ENCODE measurements at places on chromosomes 5 and 9.

- no peak for DNase-seq
These were observed 146.4 kb downstream of the EGFLAM start for GRCh38 chr5:38404667-38405276.

DNA sequence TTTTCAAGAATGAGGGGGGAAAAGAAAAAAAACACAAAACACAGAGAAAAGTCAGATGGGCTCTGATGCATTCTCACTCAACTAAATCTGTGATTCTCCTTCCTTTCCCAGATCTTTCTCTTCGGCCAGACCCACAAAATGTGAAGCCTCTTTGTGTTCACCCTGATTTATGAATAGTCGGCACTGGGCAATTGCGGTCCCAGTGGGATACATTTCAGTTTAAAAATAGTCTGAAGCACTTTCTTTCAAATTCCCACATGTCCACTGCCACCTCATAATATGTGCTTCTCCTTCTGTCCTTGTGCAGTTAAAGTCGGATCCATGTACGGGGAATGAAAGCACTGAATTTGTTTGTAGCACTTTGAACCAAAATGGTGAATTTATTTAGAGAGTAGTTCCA lies 995.4 kb upstream of the WWC1 start:
- no peak for DNase-seq

DNA sequence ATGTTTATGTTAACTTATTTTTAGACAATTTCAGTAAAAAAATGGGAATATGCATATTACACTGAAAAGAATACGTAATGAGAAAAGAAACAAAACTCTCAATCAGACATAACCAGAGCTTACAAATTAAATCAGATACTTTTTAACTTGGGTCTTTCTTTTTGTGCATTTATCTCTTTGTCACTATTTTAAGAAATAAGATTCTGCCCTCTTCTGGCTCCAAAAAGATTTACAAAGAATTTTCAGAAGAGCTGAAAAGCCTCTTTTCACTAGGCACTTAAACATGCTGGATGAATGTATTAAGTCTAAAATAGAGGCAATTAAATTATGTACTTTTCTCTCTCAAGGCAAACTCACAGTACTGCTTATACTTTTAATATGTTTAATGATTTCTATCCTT lies 55.5 kb downstream of the CEP120 start:
- DNase-seq: no peak

- no peak for DNase-seq
These were observed 3.6 kb upstream of the CCNJL start for GRCh38 chr5:160315968-160316367.

DNA sequence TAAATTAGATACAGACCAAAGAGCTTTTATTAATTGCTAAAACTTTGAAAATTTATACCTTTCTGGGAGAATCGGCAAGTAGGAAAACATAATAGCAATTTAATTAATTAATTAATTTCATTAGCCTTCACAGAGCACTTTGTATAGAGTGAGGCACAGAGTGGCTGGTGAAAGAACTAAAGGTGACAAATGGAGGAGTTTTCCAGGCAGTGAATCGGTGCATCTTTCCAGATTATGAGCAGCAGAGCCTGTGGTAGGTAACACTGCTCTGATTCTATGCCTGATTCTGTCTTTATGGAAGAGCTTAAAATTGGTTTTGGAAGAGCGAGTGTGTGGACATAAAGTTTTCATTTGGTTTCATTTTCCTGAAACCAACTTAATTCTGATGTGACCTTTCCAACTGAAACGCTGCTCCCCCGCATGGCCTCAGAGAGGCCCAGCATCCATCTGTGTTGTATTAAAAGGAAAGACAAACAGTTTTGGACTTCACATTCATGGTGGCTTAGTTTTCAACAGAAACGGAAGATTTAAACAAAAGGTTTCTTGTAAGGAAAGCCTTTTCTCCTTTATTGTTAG lies 188.9 kb upstream of the RPS23 start:
- DNase-seq: no peak

GRCh38 chr5:89268460-89268859 lies 385.5 kb upstream of the MEF2C start:
- DNase-seq: no peak

GRCh38 chr9:98010445-98010844 lies 27.3 kb downstream of the ANP32B start:
- DNase-seq: peak; percentile 54

Measured in glomerular endothelial cell (primary cell).